ENCODE measurements at places on chromosomes 6 and 20.
A peak's percentile ranks its signal among the peaks of the same experiment; 100 is the strongest.

- DNase-seq: peak; percentile 64
Observed at GRCh38 chr20:19628570-19629134, 129.4 kb upstream of the RIN2 start.

DNA sequence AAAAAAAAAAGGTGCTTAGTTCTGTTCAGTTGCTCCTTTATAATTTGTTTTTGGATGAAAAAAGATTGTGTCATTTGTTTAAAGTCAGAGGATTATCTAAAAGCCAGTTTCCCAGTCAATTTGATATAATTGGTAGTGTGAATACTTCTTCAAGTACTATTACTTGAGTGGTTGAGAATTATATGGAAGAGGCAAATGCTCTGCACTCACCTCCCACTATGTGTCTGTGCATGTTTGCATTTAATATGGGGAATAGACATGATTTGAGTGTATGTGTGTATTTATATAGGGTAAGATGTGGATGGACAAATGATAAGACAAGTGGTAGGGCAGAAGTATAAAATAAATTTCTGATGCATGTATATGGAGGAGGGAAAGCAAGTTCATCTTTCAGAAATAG is 15.8 kb downstream of the GJA1 start:
- no peak for DNase-seq

- peak; percentile 84 for DNase-seq
Observed at GRCh38 chr20:33561692-33562601, 72.1 kb downstream of the CBFA2T2 start.

DNA sequence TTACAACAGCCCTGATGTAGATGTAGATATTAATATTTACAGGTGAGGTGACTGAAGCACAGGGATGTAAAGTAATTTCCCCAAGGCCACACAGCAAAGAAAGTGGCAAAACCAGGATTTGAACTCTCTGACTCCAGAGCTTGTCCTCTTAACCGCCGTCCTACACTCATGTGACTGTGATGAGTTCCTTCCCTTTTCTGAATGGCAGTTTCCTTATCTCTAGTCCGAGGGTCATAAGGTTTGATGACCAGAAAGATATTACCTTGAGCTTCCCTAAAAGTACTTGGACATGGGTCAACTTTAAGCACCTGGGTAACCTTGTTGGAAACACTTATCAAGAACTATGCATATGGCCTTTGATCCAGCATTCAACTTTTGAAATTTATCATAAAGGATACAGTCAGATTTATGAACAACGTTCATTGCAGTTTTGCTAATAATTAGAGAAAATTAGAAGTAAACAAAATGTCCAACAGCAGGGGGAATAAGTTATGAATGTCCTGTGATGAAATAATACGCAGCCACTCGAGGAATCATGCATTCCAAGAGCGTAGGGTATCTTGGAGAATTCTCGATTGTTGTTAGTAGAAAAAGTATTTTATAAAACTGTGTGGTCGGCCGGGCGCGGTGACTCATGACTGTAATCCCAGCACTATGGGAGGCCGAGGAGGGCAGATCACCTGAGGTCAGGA is 2.3 kb upstream of the TLDC2 start:
- no peak for DNase-seq

- no peak for DNase-seq
Observed at GRCh38 chr6:116254297-116255056, 602 bp upstream of the TSPYL4 start.

- no peak for DNase-seq
Observed at GRCh38 chr6:118370722-118371121, 177.4 kb upstream of the PLN start.

DNA sequence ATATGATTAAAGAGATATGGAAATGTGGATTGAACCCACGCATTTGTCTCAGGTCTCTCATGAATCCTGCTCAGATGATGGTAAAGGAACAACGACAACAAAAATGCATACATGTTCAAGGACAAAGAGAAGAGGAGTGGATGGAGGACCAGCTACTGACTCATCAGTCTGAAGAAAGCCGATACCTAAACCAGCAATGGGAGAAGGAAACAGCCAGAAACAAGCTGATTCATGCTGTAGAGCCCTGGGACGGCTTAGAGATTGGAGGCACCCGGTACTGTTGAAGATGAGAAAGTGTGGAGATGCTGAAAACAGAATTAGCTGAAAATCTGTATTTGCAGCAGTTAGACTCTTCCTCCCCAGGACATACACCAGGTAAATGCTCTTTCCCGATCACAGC is 14.4 kb upstream of the RIPPLY2 start:
- no peak for DNase-seq

GRCh38 chr6:3749977-3750316 is 1.6 kb downstream of the PXDC1 start:
- DNase-seq: peak; percentile 86

- DNase-seq: no peak
Observed at GRCh38 chr6:123519189-123519505, 117.6 kb downstream of the TRDN start.

DNA sequence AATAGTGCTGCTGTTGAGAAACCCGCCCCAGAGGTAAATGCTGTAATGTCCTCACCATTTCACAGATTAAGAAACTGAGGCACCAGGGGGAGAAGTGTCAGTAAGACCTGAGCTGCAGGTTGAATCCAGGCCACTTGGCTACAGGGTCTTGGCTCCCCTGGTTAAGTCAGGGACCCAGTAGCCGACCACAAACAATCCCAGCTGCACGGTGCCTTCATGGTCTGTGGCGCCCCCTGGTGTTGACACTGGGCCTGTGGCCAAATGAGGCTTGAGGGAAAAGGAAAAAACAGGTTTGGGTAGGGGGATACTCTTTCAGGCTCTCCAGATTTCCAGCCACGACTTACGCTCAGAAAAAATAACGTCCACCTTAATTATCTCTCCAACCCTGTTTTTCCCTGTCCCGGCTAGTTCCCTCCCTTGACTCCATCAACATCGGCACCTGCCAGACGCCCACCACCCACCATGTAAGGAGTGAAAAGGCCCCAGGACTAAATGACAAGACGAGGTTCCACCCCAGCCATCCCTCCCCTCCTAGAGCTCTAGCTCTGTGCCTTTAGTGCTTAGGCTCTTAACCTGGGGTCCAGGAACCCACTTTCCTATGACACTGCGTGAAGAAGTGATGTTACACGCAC is 47.7 kb upstream of the POLR1H start:
- no peak for DNase-seq

- DNase-seq: no peak
Observed at GRCh38 chr20:34511891-34512265, 4.3 kb upstream of the DYNLRB1 start.

- DNase-seq: no peak
Observed at GRCh38 chr6:122818866-122819265, 29.8 kb downstream of the SMPDL3A start.

GRCh38 chr6:152750694-152751093 is at the start of gene VIP:
Gene VIP, plus strand, starts transcription at chr6:152750797. Its CDS starts 1,381 bp downstream, at chr6:152752178.
- peak; percentile 46 for DNase-seq

Measured in astrocyte of the spinal cord (primary cell).